ENCODE measurements at places on chromosomes 6 and 20.

DNA sequence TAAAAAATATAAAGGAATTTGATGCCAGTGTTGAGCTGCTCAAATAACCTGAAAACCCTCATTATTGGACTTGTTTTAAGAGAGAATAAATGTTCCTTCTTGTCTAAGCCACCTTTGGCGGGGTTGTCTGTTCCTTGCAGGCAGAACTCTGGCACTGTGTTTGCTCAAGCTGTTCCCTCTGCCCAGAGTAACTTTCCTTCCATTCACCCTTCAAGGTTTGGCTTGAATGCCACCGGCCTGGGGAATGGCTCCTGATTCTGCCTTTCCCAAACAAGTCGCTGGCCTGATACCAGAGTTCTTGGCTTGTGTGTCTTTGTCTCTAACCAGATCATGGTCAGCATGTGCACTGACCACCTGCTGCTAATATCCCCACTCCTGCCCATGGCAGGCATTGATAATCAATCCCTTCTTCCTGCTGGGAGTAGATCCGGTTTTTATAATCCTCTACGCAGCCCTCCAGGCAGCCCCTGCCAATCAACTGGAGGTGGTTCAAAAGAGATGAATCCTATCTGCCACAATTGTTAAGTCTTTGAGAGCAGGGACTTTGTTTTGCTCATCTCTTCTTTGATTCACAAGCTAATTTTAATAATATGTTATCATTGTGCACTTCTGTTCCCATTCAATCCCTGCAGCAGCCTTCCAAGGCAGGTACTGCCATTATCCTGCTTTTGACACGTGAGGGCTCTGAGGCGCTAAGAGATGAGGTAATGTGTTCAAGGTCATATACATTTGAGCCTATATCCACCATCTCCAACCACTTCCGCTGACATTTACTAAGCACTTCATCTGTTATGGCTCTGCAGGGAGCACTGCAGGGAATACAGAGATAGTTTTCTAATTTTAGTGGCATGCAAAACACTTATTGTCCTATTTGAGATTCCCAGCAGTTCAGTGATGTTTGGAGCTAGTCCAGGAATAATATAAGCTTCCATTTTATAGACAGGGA is 3.1 kb upstream of the CCM2L start:
- DNase-seq, result no peak

DNA sequence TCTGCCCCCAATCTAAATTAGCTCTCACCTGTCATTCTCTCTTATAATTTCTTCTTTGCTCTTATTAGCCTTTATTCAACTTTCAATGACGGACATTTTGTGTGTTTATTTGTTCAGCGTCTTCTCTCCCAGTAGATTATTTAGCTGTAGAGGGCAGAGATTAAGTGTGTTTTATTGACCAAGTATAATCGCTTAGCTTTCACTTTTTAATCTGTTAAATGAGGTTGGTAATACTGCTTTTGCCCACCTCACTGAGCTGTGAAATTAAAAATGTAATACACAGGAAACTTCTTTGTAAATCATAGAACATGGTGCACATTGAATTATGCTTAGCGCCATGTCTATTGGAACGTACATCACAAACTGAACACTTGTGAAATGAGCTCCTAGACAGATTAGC is 3.5 kb upstream of the CCN6 start:
- DNase-seq, result no peak

GRCh38 chr6:116060572-116061283 is at the start of gene FRK:
Gene FRK (minus strand): TSS chr6:116060891. CDS start chr6:116060311, 580 bp downstream.
- no peak for DNase-seq

DNA sequence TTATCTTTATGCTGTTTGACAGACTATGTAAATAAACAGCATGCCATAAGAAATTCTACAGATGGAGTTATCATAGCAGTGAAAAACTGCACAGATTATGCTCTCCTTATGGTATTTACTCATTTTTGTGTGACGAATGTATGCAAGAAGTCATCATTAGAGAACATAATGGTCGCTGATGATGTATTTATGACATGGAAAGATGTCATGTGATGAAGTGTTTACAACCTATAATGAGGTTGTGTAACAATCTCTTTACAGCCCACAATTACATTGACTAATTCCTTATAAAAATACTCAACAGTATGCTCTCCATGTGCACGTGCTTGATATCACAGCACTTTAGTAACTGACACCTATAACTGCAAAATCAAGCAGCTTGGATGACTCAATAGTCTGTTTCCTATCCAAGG is 192.4 kb downstream of the BMP2 start:
- DNase-seq, result no peak

DNA sequence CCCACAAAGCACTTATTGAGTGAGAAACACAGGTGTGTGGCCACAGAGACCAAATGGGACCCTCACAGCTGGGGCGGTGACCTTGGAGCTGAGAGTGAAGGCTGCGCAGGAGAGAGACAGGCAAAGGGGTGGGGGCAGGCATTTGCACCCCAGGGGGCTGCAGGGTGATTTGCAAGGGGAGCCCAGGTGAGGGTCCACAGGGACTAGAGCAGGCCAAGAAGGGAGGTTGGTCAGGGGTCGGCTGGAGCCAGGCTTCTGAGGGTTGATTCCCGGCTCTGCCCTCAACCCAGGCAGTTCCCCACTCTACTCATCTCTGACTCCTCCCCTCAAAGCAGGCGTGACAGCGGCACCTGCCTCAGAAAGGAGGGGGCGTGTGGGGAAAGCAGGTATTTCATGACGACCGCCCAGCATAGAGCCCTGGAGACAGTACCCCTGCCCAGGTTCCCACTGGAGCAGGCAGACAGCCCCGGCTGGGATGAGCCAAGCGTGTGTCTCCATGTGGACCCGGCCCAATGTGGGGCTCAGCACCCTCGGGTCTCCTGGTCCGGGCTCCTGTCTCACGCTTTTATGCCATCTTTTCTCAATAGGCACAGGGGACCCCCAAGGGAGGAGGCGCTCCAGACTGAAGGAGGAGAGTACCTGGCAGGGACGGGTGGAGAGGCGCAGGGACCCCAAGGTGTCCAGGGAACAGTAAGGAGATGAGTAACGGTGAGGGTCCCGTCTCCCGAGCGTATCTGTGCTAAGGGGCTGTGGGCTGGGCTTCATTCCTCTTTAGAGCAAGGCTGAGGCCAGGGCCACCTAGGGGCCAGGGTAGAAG is 3.1 kb upstream of the MRGBP start:
- DNase-seq, result peak; percentile 41

DNA sequence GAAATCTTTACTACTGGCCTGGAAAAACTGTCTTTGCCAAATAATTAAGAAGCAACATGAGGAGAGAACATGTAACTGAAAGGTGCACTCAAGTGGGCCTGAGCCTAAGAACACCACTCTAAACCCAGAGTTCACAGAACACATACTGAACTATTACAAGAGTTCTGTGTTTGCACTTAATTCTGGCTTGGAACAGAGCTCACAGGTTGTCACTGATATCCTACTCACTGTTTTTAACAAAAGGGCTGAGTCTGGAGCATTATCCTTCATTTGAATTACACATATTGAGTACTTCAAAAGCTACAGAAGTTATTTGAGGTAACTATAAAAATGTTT is 164.7 kb downstream of the OGFRL1 start:
- no peak for DNase-seq

GRCh38 chr20:47032933-47033578 is 138.4 kb downstream of the EYA2 start:
- no peak for DNase-seq

- DNase-seq, result no peak
Measured at GRCh38 chr6:105058316-105058715, 101.4 kb downstream of the LIN28B start.

DNA sequence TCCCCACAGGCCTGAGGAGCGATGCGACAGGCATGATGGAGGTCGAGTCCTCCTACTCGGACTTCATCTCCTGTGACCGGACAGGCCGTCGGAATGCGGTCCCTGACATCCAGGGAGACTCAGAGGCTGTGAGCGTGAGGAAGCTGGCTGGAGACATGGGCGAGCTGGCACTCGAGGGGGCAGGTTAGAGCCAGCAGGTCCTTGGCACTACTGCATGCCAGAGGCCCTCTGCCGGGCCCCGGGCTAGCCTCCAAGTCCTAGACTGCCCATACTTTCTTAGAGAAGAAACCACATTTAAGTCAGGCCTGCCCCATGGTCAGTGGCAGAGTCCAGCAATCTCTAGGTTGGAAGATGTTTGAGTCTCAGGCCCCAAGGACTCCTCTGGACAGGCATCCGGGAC is 32.1 kb downstream of the PKIG start:
- DNase-seq, result no peak

GRCh38 chr6:15369838-15370237 is 124.0 kb downstream of the JARID2 start:
- no peak for DNase-seq

GRCh38 chr6:3324262-3324942 is 65.7 kb downstream of the PSMG4 start:
- peak; percentile 50 for DNase-seq

GRCh38 chr6:166625356-166625755 is 1.7 kb downstream of the RPS6KA2 start:
- no peak for DNase-seq

- peak; percentile 82 for DNase-seq
Measured at GRCh38 chr6:36724514-36725390, 27.1 kb downstream of the RAB44 start.

- DNase-seq, result no peak
Measured at GRCh38 chr6:129753422-129753821, 43.4 kb upstream of the ARHGAP18 start.

GRCh38 chr6:29826271-29826670 is 1.4 kb upstream of the HLA-G start:
- no peak for DNase-seq

DNA sequence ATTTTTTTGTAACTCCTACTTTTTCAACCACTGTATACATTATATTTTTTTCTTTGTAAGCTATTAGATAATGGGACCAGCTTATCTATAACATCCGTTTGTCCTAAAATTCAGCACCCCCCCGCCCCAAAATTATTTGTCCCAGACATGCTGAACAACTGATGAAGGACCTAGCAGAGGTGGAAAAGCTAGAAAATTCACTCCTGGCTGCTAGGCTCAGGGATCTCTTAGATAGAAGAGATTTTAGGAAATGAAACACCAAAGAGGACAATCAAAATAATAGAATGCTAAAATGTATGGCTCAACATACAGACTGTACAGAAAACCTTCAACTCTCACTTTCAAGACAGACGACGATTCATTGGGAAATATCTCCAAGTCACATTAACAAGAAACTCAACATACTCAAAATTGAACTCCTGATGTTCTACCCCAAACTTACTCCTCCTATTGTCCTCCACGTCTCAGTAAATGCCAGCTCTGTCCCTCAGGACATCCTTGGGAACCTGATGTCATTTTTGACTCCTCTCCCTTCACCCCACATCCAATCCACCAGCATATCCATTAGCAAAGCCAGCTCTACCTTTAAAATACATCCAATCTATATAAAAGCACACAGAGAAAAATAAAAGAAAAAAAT is 4.7 kb downstream of the SOD2 start:
- no peak for DNase-seq

Data from activated CD4-positive, alpha-beta T cell treated with anti-CD3 and anti-CD28 coated beads for 36 hours (primary cell).